Aorta (tissue), 5 donors: ENCODE measurements at places on chromosomes 11 and 22.
A peak's percentile ranks its signal among the peaks of the same experiment; 100 is the strongest.

DNA sequence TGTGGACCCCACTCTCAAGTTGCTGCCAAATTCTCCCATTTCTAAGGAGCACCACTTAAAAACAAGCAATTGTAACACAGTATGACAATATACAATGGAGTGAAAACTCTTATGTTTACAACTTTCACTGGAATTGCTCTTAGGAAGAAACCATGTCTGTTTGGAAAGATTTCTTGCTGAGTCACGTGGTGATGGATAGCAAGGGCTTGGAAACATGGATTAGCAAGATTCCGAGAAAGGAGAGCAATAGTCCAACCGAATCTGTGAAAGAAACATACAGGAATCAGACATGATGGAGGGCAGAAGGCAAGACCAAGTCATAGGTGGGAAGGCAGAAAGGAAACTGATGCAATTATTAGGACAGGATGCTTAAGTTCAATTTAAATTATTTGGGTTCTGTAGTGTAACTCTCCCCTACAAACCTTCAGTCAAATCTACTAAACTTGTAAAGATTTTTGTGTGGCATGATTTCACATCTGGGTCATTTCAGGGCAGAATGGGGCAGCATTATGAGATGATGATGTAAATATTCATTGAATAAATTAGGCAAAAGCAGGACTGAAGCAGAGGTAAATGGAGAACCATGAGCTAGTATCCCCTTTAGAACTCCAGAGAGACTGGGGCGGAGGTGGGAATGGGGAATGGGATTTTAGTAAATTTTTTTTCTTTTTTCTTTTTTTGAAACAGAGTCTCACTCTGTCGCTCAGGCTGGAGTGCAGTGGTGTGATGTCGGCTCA lies 27.8 kb upstream of the THY1 start:
- H3K27me3 ChIP-seq: no peaks in the 10 kb centered on the region
- DNase-seq: no peak
- no peaks in the 10 kb centered on the region for H3K4me1 ChIP-seq
- H3K36me3 ChIP-seq: no peaks in the 10 kb centered on the region

DNA sequence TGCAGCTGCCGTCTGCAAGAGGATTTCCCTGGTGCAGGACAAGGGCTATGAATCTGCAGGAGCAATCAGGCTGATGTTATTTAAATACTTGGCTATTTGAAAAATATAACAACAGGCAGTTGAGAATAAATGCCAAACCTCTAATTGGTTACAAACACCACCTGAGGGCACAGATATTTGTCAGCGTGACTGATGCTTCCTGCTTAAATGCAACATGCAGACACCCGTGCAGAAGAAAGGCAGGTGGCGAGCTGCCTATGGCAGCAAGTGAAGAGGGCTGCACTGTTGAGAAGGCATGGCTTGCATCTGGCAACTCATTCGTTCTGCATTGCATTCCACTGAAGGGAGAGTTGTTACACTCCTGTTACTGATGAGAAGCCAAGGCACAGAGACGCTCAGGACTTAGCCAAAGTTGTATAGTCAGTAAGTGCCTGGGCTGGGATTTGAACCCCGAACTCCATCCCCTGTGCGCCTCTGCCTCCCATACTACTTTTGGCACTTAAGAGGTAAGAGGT lies 350.6 kb downstream of the TENM4 start:
- H3K36me3 ChIP-seq: no peaks in the 10 kb centered on the region
- no peaks in the 10 kb centered on the region for H3K27me3 ChIP-seq
- no peak overlapping the region for H3K27ac ChIP-seq
- no peaks in the 10 kb centered on the region for H3K4me1 ChIP-seq
- DNase-seq: no peak
- no peak overlapping the region for H3K4me3 ChIP-seq

- no peak overlapping the region for H3K4me3 ChIP-seq
- H3K36me3 ChIP-seq: peaks cover 1% of the 10 kb centered on the region
- H3K4me1 ChIP-seq: no peaks in the 10 kb centered on the region
- H3K27me3 ChIP-seq: no peaks in the 10 kb centered on the region
- peak; percentile 46 for DNase-seq
These were observed 23.5 kb upstream of the YPEL1 start for GRCh38 chr22:21759093-21759492.

GRCh38 chr11:1920909-1921573 lies 1.5 kb downstream of the TNNT3 start:
- no peaks in the 10 kb centered on the region for H3K27me3 ChIP-seq
- no peaks in the 10 kb centered on the region for H3K36me3 ChIP-seq
- no peak overlapping the region for H3K27ac ChIP-seq
- H3K4me3 ChIP-seq: no peak overlapping the region
- DNase-seq: peak; percentile 41
- H3K4me1 ChIP-seq: no peaks in the 10 kb centered on the region

- DNase-seq: no peak
- no peaks in the 10 kb centered on the region for H3K27me3 ChIP-seq
- H3K27ac ChIP-seq: no peak overlapping the region
- H3K4me1 ChIP-seq: no peaks in the 10 kb centered on the region
These were observed 60.9 kb upstream of the USP47 start for GRCh38 chr11:11780858-11781257.

DNA sequence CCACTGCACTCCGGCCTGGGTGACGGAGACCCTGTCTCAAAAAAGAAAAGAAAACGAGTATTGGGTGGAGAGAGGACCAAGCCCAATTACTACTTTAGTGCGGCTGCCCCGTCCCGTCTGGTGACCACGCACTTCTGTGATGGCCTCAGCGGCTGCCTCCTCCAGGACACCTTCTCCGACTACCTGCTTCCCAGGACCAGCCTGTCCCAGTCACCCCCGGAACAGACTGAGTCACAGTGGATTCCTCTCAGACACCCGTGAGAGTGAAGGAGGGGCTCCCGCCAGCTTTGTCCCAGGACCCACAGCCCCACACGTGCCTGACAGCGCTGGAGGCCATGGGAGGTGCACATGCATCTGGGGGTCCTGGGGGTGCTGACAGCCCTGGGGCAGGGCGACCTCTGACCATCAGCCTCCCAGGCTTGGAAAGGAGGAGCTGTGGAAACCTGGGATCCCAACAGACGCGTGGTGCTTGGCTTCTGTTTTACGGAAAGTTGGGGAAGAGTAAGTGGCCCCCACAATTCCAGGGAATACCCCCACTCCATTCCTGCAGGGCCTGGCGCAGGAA lies 4.8 kb downstream of the DRD4 start:
- DNase-seq: no peak
- no peaks in the 10 kb centered on the region for H3K4me1 ChIP-seq
- H3K36me3 ChIP-seq: no peaks in the 10 kb centered on the region
- H3K4me3 ChIP-seq: no peak overlapping the region
- H3K27me3 ChIP-seq: no peaks in the 10 kb centered on the region

DNA sequence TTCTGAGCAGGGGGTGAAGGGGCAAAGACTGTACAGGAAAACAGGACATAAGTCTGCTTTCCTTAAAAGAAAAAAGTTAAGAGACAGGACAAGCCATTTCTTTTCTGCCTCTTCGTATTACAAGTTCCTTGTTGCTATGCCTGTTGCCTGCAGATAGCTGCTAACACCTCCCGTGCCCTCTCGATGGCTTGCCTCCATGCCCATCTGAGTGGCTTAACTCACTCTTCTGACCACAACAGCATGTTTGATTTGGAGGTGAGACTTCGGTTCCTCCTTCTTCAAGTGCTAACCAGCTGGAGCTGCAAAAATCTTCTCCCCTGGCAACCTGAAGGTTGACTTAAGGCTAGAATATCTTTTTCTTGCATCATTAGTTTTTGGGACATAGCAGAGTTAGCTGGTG lies 103.1 kb downstream of the PRR5L start:
- H3K36me3 ChIP-seq: no peaks in the 10 kb centered on the region
- H3K27me3 ChIP-seq: no peaks in the 10 kb centered on the region
- H3K4me3 ChIP-seq: no peak overlapping the region
- DNase-seq: no peak
- no peaks in the 10 kb centered on the region for H3K4me1 ChIP-seq

GRCh38 chr11:1473786-1474185 lies 12.8 kb downstream of the MOB2 start:
- DNase-seq: peak; percentile 71
- H3K27ac ChIP-seq: no peak overlapping the region
- H3K4me1 ChIP-seq: no peaks in the 10 kb centered on the region
- no peaks in the 10 kb centered on the region for H3K27me3 ChIP-seq

DNA sequence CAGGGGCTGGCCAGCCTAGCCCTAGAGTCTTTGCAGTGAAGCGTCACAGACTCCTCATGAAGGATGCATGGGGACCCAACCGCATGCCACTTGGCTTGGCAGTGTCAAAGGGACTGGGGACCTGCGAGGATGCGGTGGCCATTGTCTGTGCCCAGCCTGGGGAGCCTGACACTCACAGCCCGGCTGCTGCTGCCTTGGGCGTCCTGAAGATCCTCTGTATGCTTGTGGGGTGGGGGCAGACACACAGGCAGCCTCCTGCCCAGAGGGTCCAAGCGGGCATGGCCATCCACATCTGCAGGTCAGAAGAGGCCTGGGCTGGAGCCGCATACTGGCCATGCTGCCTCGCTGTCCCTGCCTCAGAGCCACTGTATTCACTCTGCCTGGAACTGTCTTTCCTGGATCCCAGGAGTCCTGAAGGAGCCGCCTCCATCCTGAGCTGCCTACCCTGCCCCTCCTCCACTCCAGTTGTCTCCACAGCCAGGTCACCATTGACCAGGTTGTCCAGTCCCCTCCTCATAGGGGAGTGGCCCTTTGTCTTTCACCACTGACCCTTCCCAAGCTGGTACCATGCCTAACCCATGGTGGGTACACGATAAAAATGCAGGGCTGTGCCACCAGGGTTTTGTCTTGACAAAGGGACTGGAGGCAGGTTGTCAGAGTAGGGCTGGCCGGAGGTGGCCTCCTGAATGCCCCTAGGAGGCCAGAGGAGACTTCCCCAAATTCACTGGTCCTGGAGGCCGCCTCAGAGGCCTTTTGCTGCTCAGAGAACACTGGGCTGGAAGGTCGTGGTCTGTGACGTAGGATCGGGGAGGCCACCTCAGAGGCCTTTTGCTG lies 107.0 kb downstream of the KCNQ1OT1 start:
- H3K4me3 ChIP-seq: no peak overlapping the region
- no peaks in the 10 kb centered on the region for H3K27me3 ChIP-seq
- peak; percentile 61 for DNase-seq
- no peaks in the 10 kb centered on the region for H3K4me1 ChIP-seq
- H3K27ac ChIP-seq: no peak overlapping the region

GRCh38 chr22:38957046-38957770 lies at the start of gene APOBEC3A:
Gene APOBEC3A, plus strand, starts transcription at chr22:38957609. Its CDS starts 83 bp downstream, at chr22:38957692.
- no peak within 1 kb of the TSS for H3K27ac ChIP-seq
- no peaks in the 10 kb centered on the region for H3K27me3 ChIP-seq
- peak; percentile 61 for DNase-seq
- H3K4me3 ChIP-seq: no peak within 1 kb of the TSS
- no peaks in the 10 kb centered on the region for H3K4me1 ChIP-seq

- DNase-seq: no peak
- no peaks in the 10 kb centered on the region for H3K27me3 ChIP-seq
- H3K4me3 ChIP-seq: no peak overlapping the region
- H3K27ac ChIP-seq: no peak overlapping the region
- H3K4me1 ChIP-seq: no peaks in the 10 kb centered on the region
These were observed 8.9 kb downstream of the DUSP8 start for GRCh38 chr11:1563149-1563638.

DNA sequence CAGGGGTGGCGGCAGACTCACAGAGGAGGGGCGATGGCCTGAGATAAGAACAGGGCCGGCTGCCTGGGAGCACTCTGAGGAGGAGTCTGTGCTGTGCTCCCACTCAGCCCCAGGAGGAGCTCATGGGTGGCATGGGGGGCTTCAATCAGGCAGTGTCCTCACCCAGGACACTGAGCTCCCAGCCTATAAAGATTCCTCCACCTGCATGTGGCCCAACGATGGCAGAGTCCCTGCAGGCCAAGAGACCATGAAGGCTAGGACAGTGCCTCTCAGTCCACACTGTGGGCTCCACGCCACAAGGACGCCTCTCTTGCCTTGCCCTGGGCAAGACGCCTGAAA lies 1.9 kb downstream of the CST6 start:
- H3K4me3 ChIP-seq: no peak overlapping the region
- DNase-seq: no peak
- H3K27ac ChIP-seq: no peak overlapping the region
- H3K4me1 ChIP-seq: no peaks in the 10 kb centered on the region

DNA sequence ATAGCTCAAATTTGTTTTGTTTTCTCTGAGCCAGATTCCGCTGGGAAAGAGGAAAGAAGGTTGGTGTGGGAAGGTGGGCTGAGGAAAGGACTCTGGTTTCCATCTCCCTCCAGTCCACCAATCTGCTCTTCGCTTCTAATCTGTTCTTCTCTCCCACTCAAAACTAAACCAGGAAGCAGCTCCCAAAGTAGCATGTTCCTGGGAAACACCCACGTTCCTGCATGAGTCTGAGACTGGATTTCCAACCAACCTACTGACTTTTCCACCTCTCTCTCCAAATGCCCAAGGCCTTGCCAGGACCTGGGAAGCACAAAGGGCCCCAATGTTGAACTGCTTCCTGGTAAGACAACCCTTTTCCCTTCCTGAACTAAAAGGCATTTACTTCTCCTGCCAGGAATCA lies 110.2 kb downstream of the WT1 start:
- no peak for DNase-seq
- no peaks in the 10 kb centered on the region for H3K36me3 ChIP-seq
- H3K4me1 ChIP-seq: no peaks in the 10 kb centered on the region
- no peaks in the 10 kb centered on the region for H3K27me3 ChIP-seq

DNA sequence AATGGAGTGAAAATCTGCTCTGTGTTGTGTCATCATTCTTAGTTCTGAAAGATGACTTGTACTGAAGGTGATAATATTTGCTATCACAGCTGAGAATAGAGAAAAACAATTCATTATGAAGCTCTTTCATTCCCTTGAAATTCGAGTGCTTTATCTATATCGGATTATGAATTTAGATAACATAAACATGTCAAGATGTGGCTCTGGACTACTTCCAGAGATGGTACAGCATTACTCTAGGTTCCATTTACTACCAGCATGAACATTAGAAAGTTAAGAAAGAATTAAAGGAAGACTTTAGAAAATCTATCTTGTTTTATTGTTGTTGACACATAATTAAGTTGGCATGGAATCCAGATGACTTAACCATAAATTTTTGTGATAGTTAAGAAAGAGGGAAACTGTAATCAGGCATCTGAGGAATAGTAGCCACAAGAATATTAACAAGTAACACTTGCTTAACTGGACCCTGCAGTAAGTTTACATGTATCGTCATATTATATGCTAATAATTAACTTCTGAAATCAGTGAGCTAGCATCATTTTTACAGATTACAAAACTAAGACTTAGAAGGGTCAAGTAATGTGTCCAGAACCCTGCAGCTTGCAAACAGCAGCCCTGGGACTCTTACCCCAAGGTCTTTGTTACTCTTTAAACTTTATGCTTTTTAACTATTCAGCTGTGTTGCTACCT lies 182.6 kb downstream of the DDX10 start:
- H3K4me3 ChIP-seq: no peak overlapping the region
- H3K27me3 ChIP-seq: no peaks in the 10 kb centered on the region
- H3K27ac ChIP-seq: no peak overlapping the region
- H3K4me1 ChIP-seq: no peaks in the 10 kb centered on the region
- no peaks in the 10 kb centered on the region for H3K36me3 ChIP-seq

DNA sequence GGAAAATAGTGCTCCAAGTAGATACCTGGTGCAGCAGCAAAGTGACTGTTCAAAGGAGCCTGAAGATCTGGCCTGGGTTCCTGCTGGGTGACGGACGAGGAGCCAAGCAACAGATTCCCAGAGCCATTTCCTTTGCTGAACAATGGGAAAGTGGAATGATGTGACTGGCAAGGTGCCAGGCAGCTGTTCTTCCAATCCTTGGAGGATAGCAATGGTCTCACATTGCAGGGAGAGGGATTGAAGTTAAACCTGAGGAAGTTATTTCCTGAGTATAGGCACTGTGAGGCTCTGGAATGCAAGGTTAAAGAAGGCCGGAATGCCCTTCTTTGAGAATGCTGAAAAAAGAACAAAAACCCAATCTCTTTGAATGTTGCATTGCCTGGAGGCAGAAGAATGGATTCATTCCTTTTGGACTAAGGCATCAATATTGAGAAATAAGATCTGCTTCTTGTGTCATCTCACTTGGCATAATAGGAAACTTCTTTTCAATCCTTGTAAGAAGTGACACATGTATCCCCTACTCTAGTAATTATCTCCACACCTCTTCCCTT lies 223.8 kb downstream of the BLID start:
- H3K27me3 ChIP-seq: no peaks in the 10 kb centered on the region
- no peak for DNase-seq
